ENCODE measurements at places on chromosomes 16 and 17.

- no peak for DNase-seq
Measured at GRCh38 chr17:41334385-41335305, 16.0 kb downstream of the KRT33A start.

DNA sequence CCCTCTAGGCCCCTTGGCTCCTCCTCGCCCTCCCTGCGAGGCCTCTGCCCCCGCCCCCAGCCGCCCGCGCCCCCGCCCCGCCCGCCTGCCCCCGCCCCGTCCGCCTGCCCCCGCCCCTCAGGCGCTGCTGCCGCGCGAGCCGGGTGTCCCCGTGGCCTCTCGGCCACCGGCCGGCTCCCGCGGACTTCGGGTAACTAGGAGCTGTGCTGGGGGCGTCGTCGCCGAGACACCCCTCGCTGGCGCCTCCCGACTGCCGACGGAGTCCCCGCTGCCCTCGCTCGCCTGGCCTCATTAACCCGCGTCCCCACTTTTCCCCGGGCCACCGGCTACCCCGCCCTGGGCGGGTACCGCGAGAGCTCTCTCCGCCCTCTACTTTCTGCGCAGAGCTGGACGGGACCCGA lies at the start of gene TLCD1:
Gene TLCD1 (minus strand): TSS at position 8 of the 401 bp plus-strand sequence. CDS start 136 bp downstream, outside the sequence.
- peak; percentile 59 for DNase-seq

DNA sequence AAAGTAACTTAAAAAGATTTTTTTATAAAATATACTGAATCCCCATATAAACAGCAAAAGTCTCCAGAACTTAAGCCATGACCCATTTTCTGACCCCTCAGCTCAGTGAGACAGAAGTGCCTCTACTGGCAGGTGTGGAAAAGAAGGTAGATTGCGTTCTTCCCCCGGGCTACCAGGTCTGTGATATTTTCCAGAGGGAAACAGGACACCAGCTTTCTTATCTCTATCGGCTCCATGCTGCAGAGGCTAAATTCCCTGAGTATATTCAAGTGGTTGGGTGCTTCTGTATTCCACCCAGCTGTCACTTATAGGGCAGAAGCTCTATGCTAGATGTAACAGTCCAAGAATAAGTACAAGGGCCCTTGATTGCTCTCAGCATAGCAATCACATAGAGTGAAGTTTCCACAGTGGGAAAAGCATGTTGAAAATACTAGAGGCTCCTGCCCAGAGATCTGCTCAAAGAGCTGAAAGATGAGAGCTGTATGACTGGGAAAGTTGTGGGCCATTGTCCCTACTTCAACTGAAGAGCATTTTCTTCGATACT lies 687.3 kb downstream of the CDH11 start:
- no peak for DNase-seq

DNA sequence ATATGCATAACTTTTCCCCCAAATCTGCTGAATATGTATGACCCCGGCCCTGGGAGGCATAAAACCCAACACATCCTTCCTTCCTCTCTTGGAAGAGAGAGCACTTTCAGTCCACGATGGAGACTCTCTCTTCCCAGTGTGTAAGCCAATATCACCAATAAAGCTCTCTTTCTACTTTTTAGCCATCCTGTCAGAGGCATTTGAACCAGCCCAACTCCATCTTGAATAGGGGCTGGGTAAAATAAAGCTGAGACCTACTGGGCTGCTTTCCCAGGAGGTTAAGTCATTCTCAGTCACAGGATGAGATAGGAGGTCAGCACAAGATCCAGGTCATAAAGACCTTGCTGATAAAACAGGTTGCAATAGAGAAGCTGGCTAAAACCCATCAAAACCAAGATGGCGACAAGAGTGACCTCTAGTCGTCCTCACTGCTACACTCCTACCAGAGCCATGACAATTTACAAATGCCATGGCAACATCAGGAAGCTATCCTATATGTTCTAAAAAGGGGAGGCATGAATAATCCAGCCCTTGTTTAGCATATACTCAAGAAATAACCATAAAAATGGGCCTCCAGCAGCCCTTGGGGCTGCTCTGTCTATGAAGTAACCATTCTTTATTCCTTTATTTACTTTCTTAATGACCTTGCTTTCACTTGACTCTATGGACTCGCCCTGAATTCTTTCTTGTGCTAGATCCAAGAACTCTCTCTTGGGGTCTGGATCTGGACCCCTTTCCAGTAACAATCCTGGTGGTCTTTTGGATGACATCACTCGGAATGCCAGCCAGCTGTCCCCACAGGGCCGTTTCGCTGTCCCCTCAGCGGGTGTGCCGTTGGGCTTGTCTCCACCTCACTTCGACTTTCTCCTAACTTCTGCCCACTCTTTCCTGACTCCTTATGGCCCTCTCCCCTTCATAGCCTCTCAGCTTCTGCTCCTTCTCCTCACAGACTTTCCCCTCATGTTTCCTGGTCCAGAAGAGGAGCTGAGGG lies 53.4 kb upstream of the NKD1 start:
- no peak for DNase-seq

- DNase-seq, result no peak
Measured at GRCh38 chr16:25783226-25783625, 91.5 kb downstream of the HS3ST4 start.

- DNase-seq, result no peak
Measured at GRCh38 chr17:80195671-80196529, 24.2 kb downstream of the SGSH start.

DNA sequence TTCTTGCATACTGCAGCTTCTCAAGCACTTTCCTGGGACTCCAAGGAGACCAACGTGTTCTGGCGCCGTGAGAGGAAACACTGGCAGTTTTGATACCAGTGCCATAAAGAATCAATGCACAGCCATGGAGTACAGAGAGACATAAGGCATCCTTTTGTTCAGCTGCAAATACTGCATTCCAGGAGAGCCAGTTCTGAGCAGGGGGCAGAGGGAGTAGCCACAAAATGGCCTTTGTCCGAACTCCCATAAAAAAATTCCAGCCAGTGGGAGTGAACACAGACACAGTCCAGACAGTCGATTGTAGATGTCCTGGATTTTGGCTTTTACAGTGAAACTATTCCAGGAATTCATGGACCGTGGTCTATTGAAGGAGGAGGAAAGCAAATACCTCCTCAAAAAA lies 36.2 kb upstream of the TEKT3 start:
- DNase-seq, result no peak

DNA sequence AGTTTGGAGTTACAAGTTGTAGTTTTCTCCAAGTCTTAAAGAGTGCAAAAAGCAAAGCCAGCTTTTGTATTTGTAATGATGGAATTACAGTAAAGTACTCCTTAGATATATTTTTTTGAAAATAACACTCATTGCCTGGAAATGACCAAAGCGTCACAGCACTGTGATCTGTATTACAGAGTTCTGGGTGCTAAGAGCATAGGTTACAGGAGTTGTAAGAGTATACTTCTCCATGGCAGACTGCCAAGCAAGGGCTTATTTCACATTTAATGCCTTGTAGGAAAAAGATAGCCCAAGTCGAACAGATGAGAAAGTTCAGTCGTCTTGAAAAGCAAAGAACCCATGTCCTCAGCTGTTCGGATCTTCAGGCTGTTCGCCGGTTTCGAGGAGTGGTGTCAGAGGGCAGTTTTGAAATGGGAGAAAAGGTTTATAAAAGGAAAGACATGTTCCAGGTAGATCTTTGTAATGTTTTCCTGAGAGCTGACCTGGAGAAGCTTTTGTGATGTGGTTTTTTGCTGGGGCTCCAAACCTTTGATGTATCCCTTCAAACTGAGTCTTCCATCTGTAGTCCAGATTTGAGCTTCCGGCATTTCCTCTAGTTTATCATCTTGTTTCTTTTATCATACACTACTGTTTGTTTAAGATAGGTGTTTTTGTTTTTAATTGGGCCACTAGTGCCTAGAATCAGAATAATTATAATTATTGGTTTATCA lies 41.3 kb downstream of the ERCC4 start:
- no peak for DNase-seq

- DNase-seq, result no peak
Measured at GRCh38 chr17:61496957-61497653, 44.9 kb downstream of the TBX4 start.

DNA sequence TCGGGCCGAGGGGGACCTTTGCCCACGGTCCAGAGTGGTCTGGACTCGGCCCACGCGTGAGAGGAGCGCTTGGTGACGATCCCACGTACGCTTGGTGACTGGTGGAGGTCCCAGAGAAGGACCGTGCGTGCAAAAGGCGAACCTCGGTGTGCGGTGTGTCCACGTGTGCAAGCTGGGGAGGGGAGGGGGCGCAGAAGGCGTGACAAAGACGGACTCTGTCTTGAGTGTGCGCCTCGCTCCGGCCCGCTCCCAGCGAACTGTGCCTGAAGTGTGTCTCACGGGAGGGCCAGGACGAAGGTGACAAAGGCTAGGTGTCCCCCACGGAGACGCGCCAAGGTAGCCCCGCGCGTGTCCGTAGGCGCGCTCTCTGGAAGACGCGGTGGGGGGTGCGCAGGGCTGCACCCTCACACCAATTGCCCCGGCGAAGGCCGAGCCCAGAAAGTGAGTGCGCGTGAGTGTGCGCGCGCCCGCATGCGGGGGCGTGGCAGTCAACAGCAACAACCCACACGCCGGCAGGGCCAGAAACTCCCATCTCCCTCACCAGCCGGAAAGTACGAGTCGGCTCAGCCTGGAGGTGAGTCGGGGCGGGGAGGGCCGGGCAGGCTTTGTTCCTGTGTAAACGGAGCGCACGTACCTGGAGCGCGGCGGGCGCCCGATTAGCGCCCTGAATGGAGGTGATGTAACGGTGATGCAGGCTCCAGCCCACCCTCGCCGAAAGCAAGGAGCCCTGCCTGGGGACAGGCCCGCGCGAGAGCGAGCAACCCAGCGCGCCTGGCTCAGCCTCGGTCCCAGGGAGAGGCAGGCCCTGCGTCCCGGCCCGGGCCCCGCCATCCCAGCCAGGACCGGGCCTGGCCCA lies at the start of gene GPRC5C:
Gene GPRC5C (plus strand): TSS at position 521 of the 856 bp plus-strand sequence. CDS start 7,689 bp downstream, outside the sequence.
- DNase-seq, result no peak

DNA sequence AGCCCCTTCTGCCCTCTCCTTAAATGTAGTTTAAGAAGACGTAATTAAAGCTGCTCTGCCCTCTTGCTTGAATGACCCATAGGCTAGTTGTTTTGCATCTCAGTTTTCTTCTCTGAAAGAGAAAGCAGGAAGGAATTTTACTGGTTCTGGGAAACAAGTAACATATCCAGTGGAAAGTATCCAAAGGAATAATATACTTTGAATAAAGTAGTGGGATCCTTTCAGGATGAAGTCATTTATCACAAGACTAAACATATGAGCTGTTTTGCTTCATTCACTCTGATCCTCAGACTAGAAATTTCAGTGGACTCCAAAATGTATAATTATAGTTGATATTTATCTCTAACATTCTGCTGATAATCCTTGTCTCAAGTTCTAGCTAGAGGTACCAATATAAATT lies 1297.6 kb upstream of the GOT2 start:
- no peak for DNase-seq

DNA sequence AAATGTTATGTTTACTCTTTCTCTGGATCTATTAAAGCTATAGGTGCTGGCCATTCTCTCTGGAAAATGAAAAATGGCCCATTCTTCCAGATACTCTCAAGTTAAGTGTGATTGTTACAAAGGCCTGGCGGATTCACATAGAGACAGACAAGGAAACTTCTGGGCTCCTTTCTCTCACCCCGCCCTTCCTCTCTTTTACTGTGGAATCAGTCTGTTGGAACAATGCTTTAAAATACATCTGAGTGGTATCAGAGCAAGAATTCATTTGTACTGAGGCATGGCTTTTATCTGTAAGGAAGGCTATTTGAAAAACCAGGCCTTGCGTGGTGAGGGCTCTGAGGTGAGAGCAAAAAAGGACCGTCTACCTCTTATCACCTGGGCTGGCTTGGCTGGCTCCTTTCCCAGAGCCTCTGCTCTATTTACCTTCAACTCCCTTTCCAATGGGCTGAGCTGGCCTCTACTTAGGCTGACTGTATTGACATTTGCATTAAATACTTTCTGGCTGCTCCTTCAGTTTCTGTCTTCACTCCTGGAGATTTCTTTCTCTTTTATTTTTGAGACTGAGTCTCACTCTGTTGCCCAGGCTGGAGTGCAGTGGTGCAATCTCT lies 274.0 kb downstream of the PHKB start:
- no peak for DNase-seq

DNA sequence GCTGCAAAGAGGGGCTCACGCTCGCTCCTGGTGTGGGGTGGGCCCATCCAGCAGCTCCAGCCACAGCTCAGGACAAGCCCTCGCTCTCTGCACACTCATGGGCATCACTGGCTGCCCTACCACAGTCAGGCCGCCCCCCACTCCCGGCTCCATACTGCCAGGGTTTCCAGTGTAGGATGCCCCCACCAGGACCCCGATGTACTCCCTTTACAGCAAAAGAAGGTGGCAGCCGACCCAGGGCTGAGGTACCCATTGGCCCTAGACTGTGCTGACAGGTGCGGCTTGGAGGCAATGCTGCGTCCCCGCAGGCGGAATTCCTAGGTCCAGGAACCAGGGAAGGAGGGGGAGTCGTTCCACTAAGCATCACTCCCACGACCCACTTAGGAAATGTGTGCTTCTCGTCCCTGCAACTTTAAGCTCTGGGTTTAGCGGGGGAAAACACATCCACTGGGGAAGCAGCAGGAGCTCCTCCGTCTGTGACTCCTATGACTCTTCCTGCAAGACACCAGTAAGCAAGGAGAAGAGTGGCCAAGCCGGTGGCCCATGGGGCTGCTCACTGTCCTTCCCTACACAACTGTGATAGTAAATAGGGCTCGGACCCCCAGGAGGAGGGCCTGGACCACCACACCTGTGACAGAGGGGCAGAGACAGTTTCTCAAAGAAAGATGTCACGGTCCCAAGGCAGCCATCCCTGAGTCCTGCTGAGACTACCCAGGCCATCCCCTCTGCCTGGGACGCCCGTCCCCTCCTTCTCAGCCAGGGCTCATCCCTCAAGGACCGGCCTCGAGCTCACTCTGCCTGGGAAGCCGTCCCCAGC lies 13.1 kb downstream of the CORO7 start:
- DNase-seq, result no peak

GRCh38 chr17:36495076-36495578 lies 8.6 kb downstream of the ZNHIT3 start:
- DNase-seq, result no peak

Measured in NCI-H1930 (cell line).